Kidney epithelial cell (primary cell): ENCODE measurements at places on chromosomes 12 and 14. TPM values are rescaled to one million over a fixed set of nuclear protein-coding genes. Genes with fewer than 3 reads are reported as not detected.

The MYO1H gene
- not detected in 2 replicates for total RNA-seq

The SMAGP gene
- total RNA-seq = 15.7 and 24.5 TPM in 2 replicates

GRCh38 chr14:104598039-104598909, 6.3 kb downstream of the TMEM179 start:
- no peak for DNase-seq

The LRRIQ1 gene
- total RNA-seq = 2.3 and 3.1 TPM in 2 replicates

- DNase-seq = no peak
Observed at GRCh38 chr12:30251546-30251945, 444.1 kb downstream of the IPO8 start.

DNA sequence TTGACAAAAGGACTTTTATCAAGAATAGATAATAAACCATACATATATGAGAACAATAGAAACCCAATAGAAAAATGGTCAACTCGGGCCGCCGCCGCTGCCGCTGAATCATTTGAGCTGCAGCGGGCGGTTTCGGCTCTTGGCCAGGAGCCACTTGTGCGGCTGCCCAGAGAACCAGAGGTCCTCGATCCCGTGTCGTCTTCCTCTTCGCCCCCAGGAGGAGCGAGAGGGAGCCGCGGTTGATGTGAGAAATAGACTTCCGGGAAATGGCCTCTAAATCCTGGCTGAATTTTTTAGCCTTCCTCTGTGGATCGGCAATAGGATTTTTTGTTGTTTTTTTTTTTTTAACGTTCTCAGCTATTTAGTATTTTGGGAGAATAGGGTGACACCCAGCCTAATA, 44.8 kb downstream of the CPSF6 start:
- DNase-seq = peak; percentile 19

The TMEM52B gene
- 0.48 TPM in 1 of 2 replicates, not detected in the other for total RNA-seq

The MUCL1 gene
- total RNA-seq = not detected in 2 replicates

DNA sequence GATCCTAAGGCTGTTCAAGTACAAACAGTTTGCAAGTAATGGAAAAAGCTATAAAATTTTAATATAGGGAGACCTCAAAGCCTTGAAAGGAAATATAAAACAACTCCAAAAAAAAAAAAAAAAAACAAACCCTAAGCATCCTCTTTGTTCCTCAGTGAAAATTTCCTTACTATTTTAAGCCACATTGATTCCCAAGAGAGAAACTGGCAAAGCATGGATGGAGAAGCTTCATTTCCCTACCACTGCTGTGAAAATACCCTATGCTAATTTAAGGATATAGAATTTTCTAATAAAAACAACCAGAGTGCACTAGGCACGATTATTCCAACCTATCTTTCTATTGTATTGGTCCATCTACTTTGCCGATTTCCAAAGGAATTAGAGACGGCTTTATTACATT, 283.1 kb downstream of the CACNA1C start:
- no peak for DNase-seq

The TPPP2 gene
- total RNA-seq = not detected in 2 replicates

DNA sequence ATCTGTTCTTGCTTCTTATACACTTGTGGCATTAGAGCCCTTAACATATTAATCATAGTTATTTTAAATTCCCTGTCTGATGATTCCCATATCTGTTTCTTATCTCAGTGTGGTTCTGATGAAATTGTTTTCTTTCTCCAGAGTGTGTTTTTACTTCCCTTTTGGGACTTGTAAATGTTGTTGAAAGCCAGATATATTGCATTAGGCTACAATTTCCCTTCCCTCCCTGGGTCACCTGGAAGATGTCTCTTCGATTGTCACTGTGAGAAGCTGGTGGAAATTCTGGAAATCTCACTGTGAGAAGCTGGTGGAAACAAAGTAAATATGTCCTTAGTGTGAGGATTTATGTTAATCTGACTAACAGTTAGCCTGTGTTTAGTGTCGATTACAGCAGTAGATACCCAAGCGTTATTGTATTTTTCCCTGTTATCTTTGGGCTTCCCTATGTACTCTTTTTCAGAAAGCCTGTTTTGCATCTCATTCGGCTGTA, 717.3 kb downstream of the TRHDE start:
- DNase-seq = no peak

The DACT1 gene
- 12.2 and 17.0 TPM in 2 replicates for total RNA-seq

The TSHR gene
- total RNA-seq = not detected in 2 replicates

The KIF5A gene
- total RNA-seq = 1.2 and 1.9 TPM in 2 replicates

DNA sequence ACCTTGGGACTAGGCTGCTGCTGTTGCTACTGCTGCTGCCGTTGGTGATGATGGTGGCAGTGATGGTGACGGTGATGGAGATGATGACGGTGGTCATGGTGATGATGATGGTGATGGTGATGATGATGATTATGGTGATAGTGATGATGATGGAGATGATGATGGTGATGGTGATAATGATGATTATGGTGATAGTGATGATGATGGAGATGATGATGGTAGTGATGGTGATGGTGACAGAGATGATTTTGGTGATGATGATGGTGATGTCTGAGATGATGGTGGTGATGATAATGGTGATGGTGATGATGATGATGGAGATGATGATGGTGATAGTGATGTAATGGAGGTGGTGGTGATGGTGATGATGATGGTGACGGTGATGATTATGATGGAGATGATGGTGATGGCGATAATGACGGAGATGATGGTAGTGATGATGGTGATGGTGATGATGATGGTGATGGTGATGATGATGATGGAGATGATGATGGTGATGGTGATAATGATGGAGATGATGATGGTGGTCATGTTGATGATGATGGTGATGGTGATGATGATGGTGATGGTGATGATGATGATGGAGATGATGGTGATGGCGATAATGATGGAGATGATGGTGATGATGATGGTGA, 156.8 kb upstream of the PWP1 start:
- no peak for DNase-seq

GRCh38 chr14:65357113-65357512, 55.4 kb upstream of the FUT8 start:
- DNase-seq = no peak

- DNase-seq = no peak
Observed at GRCh38 chr12:94762259-94762942, 112.0 kb upstream of the TMCC3 start.

DNA sequence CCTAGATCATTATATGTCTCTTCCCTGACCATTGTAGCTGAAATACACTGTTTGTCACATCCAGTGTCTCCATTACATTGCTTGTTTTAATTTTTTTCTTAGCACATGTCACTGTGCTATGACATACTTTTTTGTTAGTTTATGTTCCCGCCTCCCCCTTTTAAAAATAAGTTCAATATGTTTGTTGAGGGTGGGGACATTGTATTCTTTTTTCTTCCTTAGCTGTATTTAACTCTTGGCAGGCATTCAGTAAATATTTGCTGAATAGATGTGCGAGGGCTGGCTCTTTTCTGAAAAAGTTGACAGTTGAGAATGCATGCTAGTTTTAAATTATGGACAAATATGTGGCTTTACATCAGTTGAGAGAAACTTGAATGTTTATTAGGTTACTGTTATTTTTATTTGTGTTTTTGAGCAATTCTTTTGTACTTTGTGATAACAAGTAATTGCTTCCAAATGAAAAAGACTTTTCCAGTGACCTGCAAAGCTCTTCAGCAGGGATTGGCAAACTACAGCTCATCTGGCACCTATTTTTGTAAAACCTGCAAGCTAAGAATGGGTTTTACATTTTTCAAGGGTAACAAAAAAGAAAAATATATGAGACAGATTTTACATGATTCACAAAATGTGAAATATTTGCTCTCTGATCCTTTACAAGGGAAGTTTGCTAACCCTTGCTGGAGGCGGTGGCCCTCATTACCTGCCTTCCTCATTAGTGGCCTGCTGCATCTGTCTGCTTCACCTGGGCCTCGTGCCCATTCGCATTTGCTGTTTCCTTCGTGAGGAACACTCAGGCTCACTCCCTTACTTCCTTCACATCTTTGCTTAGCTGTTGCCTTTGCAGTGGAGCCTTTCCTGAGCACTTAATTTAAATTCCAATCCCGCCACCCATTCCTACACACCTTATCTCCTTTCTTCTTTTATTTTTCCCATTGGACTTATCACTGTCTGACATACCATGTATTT, 229.4 kb downstream of the ERC1 start:
- no peak for DNase-seq

- no peak for DNase-seq
Observed at GRCh38 chr12:29609431-29610215, 112.1 kb upstream of the OVCH1 start.
